ENCODE measurements at places on chromosomes 2 and 18. TPM values are rescaled to one million over a fixed set of nuclear protein-coding genes. Genes with fewer than 3 reads are reported as not detected.

The CNDP1 gene
- total RNA-seq, result not detected

The RAMP1 gene
- total RNA-seq, result 3.1 TPM

The UGT1A3 gene
- not detected for total RNA-seq

The BUB1 gene
- total RNA-seq, result 5.9 TPM

The PLGLB1 gene
- total RNA-seq, result 1.5 TPM

The EVX2 gene
- not detected for total RNA-seq
